Endothelial cell (in vitro differentiated cells): ENCODE measurements at places on chromosomes 3 and 15.

DNA sequence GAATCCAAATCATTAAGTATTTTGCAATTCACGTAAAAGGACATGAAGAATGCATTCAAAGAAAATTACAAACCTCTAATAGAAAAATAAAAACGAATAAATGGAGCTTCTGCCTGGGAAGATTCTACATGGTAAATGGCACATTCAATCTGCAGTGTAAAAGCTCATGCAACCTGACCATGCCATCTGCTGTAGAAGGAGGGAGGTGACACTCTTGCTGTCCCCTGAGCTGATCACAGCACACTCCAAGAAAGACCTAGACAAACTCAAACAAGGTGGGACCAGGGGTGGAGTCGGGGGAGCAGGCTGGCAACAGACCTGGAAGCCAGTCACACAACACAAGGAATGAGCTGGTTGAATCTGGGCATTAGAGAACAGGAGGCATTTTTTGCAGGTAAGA, 101.8 kb downstream of the BDH1 start:
- no peak for DNase-seq

DNA sequence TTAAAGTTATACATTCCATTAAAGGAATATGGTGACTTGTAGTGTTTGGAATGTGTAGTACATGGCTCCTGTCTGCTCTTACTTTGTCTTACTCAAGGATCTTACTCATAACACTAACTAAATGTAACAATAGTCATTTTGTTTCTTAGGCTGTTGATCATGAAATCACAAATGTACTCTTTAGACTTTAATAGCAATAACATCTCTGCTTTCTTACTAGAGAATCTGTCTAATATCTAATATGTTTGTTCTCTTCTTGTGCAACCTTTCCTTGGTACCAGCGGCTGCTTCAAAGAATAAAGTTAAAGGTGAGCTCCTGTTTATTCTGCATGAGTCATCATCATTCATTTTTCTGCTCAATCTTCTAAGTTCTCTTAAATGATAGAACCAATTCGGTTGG, 767.5 kb downstream of the CADM2 start:
- no peak for DNase-seq

- no peak for DNase-seq
These were observed 499.7 kb downstream of the EDEM1 start for GRCh38 chr3:5687230-5687629.

- DNase-seq = no peak
These were observed 588.7 kb upstream of the CBLB start for GRCh38 chr3:106457281-106458180.

DNA sequence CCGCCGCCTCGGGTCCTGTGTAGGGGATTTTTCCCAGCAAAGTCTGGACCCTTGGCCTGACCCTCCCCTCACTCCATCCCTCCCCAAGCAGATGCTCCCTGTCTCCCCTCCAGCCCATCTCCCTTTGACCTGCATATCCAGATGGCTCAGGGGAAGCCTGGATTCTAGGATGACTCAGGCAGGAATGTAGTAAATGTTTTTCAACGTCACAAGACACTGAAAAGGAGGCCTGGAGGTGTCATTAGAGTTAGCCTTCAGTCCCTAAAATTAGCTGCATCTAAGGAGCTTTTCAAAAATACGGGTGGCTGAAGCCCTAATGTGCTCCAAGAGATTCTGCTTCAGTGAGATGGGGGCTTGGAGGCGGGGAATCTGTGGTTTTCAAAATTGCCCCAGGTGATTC, 7.2 kb downstream of the ACAN start:
- no peak for DNase-seq

GRCh38 chr3:40312661-40313226, 3.2 kb downstream of the EIF1B start:
- DNase-seq = no peak

DNA sequence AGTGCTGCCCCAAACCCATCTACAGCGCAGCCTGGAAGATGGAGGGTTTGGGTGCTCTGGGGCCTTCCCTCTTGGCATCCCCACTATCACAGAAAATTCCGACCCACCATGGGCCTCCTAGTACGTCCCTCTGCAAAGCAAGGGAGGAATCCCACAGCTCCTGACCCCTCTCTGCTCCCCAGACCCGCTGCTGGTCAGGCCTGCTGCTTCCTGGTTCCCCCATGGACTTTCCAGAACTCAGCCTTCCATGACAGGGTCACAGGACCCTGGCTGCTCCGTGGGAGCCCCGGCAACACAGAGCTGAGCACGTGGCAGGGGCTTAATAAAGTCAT, 3.1 kb upstream of the LOXL1 start:
- DNase-seq = no peak

DNA sequence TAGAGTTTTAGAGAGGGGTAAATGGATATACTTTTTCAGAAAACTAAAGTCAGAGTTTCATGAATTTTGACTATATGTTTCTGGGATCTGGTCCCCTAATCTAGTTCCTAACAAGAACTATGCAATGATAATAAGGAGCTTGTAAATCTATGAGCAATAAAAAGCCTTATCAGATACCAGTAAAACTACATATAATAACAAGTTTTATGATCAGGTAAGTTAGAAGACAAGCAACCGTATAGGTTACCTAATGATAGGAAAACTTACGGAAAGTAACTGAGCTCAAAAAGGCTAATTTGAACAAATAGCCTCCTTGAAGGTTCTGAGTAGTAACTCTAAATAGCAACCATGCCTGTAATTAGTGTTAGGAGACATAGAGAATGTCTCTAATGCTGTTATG, 21.0 kb downstream of the MIX23 start:
- no peak for DNase-seq

- DNase-seq = no peak
These were observed 2.3 kb upstream of the HMCES start for GRCh38 chr3:129276385-129276784.

DNA sequence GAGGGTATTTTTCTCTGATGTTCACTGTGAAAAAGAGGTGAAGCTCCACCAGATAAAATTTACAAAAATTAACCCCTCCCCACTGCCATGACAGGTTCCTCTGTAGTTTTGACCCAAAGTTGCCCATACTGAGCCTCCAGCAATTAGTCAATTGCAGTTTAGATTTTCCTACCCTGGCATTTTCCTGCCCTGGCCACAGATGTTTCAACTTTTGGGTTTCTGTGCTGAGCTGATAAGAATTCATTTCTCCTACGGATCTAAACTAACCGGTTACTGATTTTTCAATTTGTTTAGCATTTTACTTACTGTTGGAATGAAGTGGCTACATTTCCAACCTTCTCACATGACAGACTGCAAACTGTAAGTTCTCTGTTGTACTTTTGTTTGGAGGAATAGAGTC, 1346.1 kb upstream of the EPHA6 start:
- no peak for DNase-seq
